ENCODE measurements at places on chromosomes 13 and 19. TPM values are rescaled to one million over a fixed set of nuclear protein-coding genes. Genes with fewer than 3 reads are reported as not detected.

ZNF700 gene
- total RNA-seq, result 7.9 TPM

ZNF98 gene
- total RNA-seq, result not detected

ADAMTSL5 gene
- 11.3 TPM for total RNA-seq

PRX gene
- total RNA-seq, result 3.1 TPM

TNFSF11 gene
- total RNA-seq, result 0.16 TPM

ZNF296 gene
- total RNA-seq, result 0.36 TPM

PSG7 gene
- total RNA-seq, result 0.16 TPM

CRX gene
- not detected for total RNA-seq

THSD8 gene
- not detected for total RNA-seq

ARGLU1 gene
- 38.0 TPM for total RNA-seq

INSL3 gene
- not detected for total RNA-seq

CARM1 gene
- 52.4 TPM for total RNA-seq

ATP1A3 gene
- not detected for total RNA-seq

MAST1 gene
- 0.36 TPM for total RNA-seq

SIGLEC5 gene
- not detected for total RNA-seq

MIA gene
- not detected for total RNA-seq

LRRC25 gene
- not detected for total RNA-seq

Measured in hair follicle dermal papilla cell (primary cell).